ENCODE measurements at places on chromosomes 7 and 10. TPM values are rescaled to one million over a fixed set of nuclear protein-coding genes. Genes with fewer than 3 reads are reported as not detected.

The RASSF4 gene
- total RNA-seq: 10.8 TPM

The FAM131B gene
- 0.65 TPM for total RNA-seq

The SLC18A3 gene
- total RNA-seq: not detected

The ACBD5 gene
- 18.6 TPM for total RNA-seq

The RNF133 gene
- total RNA-seq: 0.98 TPM

The FAM221A gene
- 2.6 TPM for total RNA-seq

The HOXA3 gene
- total RNA-seq: 6.5 TPM

The TNS3 gene
- 16.0 TPM for total RNA-seq

The HOXA2 gene
- 1.1 TPM for total RNA-seq

The SERPINE1 gene
- 2,259 TPM for total RNA-seq

Measured in vein endothelial cell (primary cell).